Stimulated activated CD4-positive, alpha-beta T cell treated with anti-CD3 and anti-CD28 coated beads, Interleukin-1b, Interleukin-23, amount 100 ng/mL, for 1 hour (primary cell): ENCODE measurements at places on chromosomes 16 and 17.
A peak's percentile ranks its signal among the peaks of the same experiment; 100 is the strongest.

DNA sequence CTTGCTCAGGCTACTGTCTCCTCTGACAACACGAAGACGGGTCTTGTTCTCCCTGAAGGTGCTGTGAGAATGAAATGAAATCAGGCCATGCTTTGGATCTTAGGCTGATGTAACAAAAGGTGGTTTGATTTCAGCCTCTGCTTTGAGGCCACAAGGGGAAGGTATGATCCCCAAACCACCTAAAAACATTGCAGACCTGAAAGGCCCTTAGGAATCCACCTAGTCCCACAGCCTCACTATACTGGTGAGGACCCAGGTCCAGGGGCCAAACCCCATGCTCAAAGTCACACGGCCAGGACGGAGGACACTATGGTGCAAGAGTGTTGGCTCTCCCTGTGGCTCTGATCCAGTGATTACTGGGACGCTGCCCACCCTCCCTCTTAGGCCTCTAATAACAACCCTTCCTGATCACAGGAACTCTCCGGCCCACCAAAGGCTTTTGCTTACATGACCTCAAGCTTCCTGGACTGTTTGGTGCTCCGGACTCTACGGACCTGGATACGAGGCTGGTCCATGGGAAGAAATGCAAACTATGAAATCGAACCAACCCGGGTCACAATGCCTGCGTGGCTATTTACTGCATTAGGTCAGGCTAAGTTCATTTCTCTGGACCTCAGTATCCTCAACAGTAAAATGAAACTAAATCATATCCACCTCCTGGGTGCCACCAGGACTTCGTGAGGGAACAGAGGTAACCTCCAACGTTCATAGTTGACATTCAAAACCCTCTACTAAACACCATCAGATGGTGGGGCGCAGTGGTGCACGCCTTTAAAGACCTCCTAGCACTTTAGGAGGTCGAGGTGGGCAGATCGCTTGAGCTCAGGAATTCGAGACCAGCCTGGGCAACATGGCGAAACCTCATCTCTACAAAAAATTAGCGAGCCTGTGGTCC lies 1.5 kb downstream of the TRIM25 start:
- DNase-seq, result no peak

GRCh38 chr17:17815436-17816200 lies 21.2 kb downstream of the SREBF1 start:
- no peak for DNase-seq

- DNase-seq, result no peak
These were observed 409.6 kb downstream of the NPIPA8 start for GRCh38 chr16:17926866-17927399.

DNA sequence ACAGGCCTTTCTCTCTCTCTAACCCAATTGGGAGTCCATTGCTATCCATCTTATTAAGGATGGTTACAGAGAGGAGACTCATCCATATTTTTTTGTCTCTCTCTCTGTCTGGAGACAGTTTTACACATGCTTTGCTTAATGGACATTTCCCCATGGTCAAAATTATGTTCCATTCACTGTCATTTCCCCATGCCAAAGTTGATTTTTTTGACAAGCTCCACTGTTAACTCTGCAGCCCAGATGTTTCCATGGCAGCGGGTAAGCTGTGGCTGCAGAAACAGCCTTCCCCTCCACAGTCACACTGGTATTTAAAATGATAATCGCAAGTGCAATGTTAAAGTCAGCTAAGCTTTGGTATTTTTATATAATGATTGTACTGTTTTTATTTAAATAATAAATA lies 63.9 kb upstream of the HLF start:
- no peak for DNase-seq

DNA sequence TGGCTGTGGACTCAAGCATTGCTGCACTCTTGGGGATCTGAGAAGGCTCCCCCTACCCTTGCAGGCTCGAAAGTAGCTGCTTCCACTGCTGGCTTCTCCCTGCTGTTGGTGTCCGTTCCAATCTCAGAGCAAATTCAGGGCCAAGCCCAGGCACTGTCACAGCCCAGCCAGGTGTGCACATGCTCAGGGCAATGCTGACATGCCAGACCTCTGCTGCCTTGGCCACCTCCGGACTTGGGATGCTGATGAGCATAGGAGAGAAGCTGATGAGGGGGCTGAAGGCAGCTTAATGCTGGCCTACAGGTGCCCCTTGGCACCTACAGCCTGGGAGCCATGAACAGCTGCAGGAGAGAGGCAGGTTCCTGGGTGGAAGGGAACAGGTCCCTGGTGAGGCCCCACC lies 273.7 kb upstream of the KCNJ16 start:
- no peak for DNase-seq

DNA sequence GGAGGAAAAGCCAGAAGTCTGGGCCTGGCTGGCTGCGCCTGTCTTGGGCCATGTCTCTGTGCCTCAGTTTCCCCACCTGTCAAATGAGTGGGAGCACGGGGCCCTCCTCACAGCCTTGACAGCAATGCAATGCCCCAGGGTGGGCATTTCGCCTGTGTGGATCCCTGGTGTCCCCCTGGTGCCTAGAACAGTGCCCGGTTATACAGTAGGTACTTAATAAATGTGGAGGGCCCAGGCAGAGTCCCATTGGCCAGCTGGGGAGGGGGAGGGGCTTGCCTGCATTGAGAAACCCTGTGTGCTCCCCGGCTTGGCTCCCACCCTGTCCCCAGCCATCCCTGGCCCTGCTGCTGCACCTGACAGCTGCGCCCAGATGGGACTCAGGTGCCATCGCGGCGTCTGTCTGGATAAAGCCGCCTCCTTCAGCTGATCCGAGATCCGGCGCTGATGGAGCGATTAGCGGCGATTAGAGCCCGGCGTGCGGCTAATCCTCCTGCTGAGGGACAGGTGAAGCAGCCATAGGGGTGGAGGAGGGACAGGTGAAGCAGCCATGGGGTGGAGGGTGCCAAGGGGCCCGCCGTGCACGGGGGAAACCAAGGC lies 12.4 kb downstream of the ZFPM1 start:
- DNase-seq, result no peak

GRCh38 chr17:64218066-64218465 lies 45.0 kb downstream of the TEX2 start:
- DNase-seq, result no peak

GRCh38 chr17:74083321-74083720 lies 120.2 kb upstream of the RPL38 start:
- DNase-seq, result no peak

DNA sequence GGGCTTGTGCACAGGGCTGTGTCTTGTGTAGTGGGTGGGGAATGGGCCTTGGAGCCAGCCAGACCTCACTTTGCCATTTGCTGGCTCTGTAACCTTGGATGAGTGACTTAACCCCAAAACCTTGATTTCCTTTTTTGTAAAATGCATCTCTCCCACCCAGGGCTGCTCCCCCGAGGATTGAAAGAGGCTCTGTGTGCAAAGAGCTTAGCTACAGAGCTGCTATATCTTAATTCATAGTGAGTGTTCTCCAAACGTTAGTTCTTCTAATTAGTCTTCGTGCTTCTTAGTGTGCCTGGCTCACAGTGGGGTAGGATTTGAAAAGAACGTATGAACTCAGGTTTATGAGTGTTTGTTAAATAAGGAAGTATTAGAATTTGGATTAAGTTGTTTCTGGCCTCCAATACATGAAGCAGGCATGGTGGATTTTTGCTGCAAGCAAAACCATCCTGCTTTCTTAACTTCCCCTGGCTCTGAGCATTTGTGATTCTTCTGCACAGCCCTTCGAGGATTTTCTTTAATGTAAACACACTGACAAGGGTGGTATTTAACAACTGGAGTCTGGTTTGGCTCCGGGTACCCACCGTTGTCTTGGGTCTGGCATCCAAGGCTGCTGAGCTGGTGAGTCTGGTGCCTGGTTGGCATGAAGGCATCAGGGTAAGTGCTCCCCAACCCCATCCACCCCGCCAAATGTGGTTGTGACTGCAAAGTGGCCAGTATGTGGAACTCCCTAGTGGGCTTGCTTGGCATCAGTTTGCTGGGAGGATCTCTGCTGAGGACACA lies 29.7 kb downstream of the KSR1 start:
- DNase-seq, result no peak

DNA sequence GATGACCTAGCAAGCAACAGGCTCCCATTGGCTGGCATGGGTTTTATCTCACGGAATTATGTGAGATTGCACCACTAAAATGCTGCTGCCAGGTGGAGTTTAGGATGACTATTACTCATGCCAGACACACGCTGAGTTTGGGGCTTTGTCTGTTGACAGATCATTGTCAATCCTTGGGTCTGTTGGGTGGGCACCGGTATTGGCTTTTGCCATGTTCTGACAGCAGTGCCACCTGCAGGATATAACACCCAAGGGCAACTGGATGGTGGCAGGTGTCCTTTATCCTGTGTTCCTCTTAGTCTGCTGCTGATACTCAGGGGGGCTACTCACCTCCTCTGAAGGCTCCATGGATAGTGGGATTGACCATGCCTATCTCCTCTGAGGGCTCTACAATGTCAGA lies 221.6 kb upstream of the DYNLRB2 start:
- no peak for DNase-seq

- no peak for DNase-seq
These were observed at the start of gene RPH3AL for GRCh38 chr17:352421-353212. RPH3AL (minus strand) TSS chr17:352807; CDS start chr17:327543, 25,264 bp downstream.

- DNase-seq, result no peak
These were observed at the start of gene RAP1GAP2 for GRCh38 chr17:2796164-2797125. RAP1GAP2 (plus strand) TSS chr17:2796438; CDS start chr17:2796528, 90 bp downstream.

DNA sequence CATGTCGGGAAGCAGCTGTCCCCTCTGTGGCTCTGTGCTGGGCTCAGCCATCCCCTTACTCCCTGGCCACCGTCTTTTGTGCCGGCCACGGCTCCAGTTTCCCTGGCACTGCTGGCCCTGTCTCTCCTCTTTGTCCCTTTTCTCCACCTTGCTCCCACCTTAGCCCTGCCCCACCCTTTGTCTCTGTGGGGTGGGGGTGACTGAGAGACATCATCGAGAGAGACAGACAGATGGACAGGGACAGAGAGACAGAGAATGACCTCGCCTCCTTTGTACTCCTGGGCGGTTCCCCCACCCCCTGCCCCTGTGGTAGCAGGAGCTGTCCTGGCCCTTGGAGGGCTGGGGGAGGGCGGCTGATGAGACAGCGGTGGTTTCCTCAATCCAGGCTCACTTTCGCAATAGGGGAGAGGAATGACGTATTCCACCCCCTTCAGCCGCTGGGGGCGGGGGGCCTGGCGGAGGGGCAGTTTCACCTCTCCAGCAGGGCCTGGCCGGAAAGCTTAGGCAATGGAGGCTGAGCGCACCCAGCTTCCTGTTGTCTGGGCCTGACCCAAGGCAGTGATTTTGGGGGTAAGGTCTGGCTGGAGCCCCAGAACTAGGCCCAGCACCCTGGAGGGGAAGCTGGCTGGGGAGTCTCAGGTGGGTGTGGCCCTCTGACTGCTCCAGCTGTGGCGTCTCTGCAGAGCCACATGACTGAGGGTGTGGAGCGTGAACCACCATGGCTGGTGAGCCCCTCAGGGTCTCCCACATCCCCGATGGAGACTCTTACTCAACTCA lies 7.3 kb downstream of the FMNL1 start:
- peak; percentile 45 for DNase-seq

DNA sequence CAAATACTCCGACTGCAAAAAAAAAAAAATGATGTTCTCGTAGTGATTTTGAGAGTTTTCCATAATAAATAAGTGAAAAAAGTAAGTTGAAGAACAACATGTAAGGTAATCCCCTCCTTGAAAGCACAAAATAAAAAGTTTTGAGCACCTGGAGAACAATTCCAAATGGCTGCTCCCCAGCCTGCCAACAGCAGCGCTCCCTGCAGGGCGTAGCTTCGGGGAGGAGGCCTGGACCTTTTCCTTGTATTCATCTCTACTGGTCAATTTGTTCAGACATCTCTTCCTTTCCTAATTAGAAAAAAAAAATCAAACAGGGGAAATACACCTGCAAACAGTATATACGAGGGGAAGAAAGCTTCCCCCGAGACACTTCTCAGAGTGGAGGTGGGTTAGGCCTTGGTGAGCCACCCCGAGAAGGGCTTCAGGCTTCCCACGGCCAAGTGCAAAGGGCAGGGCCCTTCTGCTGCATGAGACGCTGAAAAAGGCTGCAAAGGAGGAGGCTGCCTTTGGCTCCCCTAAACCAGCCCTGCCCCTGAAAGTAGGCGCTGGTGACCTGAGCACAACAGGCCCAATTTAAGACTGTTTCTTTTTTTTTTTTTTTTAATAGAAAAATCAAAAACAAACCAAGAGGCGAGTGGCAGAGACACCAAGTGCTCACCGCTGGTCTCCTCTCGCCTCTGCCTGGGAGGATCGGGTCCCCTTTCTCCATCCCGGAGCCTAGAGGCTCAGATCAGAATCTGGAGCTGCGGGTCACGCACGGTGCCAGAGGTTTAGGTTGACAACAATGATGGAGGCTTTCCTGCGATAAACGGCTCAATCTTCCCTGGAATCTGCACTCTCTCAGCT lies 193.1 kb upstream of the FOXF1 start:
- DNase-seq, result no peak

- DNase-seq, result no peak
These were observed 1.3 kb upstream of the ZNF821 start for GRCh38 chr16:71885261-71885650.

GRCh38 chr17:81727324-81728031 lies 15.4 kb downstream of the SLC25A10 start:
- no peak for DNase-seq

- DNase-seq, result no peak
These were observed 8.7 kb upstream of the CAPN15 start for GRCh38 chr16:518858-519257.
